ENCODE measurements at places on chromosomes 2 and 18.

DNA sequence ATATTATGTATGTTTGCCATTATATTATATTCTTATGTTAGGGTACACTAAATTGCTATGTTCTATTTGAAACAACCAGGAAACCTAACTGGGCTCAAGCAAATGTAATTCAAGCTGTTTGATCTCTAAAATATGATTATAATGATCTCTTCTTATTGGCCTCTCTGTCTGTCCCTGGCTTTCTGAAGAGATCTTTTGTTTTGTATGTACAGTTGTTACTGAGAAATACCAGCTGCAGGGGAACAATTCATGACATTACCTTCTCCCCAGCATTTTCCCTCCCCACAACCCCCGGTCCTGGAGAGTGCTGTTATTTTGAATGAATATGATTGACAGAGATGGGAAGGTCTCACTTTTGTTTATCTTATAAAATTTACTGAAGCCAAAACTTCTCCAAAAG is 54.8 kb upstream of the CD28 start:
- DNase-seq: no peak

- DNase-seq: no peak
Measured at GRCh38 chr2:118784860-118785259, 62.6 kb downstream of the EN1 start.

- DNase-seq: no peak
Measured at GRCh38 chr2:61356261-61356957, 114.5 kb downstream of the USP34 start.

GRCh38 chr2:178227187-178227586 is 32.9 kb downstream of the OSBPL6 start:
- no peak for DNase-seq

- DNase-seq: no peak
Measured at GRCh38 chr18:48802543-48803290, 148.0 kb downstream of the SMAD7 start.

- DNase-seq: no peak
Measured at GRCh38 chr2:168521053-168521741, 65.1 kb downstream of the CERS6 start.

DNA sequence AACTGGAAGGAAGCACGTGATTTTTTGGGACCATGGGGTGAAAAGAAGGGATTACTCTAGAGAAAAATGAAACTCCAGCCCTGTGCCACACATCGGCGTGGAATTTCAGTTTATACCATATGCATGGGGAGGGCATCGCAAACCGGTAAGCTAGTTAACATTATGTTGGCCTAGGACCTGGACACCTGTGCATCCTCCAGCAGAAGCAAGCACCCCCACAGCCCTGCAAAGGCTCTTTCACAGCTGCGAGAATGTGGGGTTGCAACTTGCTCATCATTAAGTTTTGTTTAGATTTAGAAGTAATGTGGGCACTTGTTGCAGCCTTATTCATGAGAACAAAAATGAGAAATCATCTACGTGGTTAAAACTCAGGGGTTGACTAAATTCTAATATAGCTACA is 299.2 kb downstream of the PIEZO2 start:
- DNase-seq: no peak

DNA sequence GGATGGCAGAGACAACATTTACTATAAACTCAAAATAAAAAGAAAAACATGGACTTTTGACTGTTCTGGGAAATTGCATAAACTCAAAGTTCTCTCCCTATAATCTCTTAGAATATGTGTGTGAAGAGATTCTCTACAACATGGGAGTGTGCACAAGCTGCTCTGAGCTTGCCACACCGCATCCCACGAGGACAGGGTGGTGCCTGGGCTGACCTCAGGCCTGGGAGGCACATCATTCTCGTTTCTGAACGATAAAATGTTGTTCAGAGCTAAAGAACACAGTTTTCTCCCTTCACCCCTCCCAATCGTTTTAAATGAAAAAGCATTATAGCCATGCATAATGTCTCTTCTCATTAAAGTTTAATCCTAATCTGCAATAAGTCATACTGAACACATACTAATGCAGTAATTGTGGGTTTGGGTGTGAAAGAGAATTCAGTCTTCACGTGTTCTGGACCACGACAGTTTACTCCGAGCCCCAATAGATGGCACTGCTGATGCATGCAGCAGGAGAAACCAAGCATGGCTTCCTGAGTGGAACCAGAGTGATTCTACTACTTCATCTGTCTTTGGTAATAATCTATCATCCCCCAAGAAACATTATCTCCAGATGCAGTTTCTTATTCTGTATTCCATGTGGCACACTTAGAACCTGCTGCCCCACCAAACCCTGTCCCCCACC is 46.9 kb upstream of the LAMA1 start:
- no peak for DNase-seq

DNA sequence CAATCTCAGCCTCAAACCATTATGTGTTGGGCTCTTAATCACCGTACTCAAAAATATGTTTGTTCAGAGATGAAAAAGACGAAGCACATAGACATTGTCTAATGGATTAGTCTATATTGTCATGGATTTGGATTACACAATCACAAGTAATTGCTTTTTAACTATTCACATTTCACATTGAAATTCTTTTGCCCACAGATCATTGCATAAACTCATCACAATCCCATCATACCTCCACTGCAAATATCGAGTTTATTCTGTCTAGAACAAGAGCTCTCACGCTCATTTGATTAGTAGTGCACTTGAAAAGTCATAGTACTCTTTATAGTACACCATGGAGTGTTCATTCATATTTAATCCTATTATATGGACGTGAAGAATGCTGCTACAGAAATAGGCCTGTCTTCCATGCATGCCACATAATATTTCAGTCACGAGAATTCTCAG is 97.9 kb upstream of the SOX11 start:
- DNase-seq: no peak

GRCh38 chr18:67475673-67476072 is 40.8 kb downstream of the DSEL start:
- DNase-seq: no peak

DNA sequence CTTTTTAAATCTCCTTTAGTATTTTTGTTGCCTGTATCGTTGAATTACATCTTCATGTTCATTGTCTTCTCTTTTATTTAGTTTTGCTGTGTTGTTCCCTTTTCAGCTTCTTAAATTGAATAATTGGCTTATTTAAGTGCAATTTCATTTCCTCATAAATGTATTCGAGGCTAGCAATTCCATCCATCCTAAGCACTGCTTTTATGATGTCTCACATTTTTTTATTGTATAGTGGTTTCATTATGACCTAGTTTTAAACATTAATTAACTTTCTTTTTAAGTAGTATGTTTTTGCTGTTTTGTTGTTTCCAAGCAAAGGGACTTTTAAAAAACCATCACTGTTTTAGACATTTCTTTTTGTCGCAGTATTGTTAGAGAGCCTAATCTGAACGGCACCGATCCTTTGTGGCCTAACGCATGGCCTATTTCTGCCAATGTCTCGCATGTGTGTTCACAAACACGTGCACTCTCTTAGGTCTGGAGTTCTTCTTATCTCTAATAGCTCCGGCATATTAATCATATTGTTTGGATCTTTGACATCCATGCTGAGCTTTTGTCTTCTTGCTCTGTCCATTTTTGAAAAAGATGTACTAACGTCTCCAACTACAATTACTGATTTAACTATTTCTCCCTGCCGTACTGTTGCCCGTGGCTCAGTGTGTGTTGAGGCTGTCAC is 59.6 kb upstream of the ZNF516 start:
- DNase-seq: no peak

GRCh38 chr2:184756161-184756560 is 157.8 kb downstream of the ZNF804A start:
- no peak for DNase-seq

GRCh38 chr2:72979896-72980295 is 62.6 kb downstream of the EMX1 start:
- DNase-seq: no peak

- no peak for DNase-seq
Measured at GRCh38 chr2:18611604-18612003, 22.2 kb upstream of the NT5C1B start.

DNA sequence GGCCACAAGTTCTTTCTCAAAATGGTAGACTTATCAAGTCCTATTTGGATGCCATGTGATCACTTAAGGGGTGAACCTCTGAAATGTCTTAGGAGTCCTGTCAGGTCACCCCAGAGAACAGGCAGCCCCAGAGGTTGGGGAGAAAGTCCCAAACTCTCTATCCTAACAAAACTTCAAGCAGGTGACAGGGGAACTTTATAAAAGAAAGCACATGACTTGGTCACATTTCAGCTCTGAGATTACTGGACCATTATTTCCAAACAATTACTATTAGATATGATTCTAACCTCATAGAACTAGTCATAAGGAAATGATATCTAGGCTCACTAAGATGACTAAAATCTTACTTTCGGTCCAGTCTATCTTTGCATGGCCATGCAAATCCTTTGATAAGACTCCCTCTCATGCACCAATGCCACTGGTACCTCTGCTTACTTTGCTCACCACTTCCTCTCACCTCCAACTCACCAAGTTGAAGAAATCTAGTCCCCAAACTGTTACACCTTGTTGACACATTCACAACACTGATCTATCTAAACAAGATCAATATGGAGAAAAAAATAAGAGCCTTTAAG is 107.0 kb downstream of the GALNT14 start:
- no peak for DNase-seq

GRCh38 chr18:39406941-39407340 is 1841.3 kb upstream of the CELF4 start:
- DNase-seq: no peak

- no peak for DNase-seq
Measured at GRCh38 chr2:73920577-73921545, 5.8 kb upstream of the DGUOK start.

DNA sequence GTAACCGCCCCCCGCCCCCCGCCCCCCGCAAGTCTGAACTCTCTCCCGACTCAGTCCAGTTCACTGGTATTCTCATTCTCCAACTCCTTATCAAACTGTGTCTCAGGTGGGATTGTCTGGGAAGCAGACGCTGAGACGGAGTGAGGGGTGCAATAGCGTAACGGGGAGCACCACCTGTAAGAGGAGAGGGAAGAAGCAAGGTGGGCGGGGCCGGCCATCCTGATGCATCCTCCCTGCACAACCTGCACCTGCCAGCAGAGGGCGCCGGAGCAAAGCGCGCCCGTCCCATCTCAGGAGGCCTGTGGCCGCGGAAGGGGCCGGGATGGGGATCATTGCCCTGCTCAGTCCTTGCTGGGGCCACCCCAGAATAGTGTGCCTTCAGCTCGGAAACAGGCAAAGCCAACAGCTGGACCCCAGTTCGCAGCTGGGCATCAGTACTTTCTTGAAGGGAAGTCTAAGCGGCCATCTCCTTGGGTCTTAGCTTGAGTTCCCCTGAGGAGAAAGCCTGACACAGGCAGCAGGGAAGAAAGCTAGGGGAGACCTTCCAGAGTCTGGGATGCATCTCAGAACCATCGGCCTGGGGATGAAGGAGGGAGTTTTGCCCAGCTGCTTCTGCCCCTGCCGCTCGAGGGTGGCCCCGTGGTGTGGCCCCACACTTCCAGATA is 208.0 kb downstream of the TFCP2L1 start:
- DNase-seq: peak; percentile 58

DNA sequence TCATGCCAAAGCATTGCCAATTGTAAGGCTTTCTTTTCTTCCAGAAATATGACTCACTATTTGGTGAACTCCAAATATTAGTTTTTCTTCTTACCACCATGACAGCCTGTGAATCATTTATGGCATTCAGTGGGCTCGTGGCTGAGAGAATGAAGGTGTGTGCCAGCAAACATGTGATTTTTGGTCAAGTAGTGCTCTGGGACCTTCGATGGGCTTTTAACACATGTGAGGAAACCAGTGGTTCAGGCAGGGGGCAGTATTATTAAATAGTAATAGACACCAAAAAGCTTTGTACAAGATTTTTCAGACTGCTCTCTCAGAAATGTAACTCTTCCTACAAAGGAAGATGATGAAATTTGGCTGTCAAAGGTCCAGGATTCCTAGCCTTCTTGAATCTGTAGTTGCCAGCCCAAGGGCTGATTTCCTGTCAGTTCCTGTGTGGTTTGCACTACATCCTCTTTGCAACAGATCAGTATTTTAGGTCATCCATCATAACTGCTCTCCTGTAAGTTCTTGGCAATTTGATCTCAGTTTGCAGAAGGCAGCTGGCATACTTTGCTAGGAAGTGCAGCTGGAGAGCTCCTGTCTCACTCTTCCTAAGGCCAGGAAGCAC is 64.3 kb downstream of the BABAM2 start:
- DNase-seq: peak; percentile 42

GRCh38 chr2:146477383-146477782 is 1367.4 kb upstream of the ACVR2A start:
- DNase-seq: no peak

GRCh38 chr2:70132244-70133126 is 45.2 kb downstream of the PCBP1 start:
- DNase-seq: no peak

- no peak for DNase-seq
Measured at GRCh38 chr2:149087751-149088150, 49.3 kb downstream of the LYPD6B start.

GRCh38 chr2:27369471-27370025 is 590 bp downstream of the EIF2B4 start:
- DNase-seq: no peak

DNA sequence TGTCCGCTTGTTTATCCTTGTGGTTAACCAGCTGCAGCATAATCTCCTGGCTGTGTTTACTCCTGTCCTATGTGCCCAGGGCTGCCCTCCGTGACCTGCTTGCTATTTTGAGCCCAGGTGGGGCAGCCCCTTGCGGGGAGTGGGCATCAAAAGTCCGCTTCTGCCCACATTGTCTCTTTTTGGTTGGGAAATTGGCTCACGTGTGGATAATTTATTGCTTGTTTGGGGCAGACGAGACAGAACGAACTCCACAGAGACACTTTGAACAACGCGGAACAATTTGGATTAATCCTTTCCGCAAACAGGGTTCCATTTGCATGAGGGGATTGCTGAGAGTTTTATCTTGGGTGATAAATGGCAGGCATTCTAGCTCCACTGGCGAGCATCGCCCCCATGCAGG is 8.1 kb upstream of the CXCR4 start:
- DNase-seq: no peak
